ENCODE measurements at places on chromosomes 5 and 9.

DNA sequence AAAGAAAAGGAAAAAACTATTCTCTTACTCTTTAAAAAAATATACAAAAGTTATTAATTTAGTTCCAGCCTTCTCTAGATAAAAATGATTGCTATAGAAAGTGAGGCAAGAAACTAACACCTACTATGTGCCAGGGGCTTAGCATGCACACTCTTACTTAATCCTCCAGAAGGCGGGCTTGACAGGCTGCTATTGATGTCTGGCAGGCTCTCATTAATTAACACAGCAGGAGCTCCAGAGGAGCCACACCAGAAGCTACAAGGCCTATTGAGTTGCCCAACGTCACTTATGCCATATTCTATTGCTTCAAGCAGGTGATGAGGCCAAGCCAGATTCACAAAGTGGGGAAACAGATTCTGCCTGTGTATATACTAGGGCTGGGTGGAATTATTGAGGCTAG is 54.6 kb upstream of the CLINT1 start:
- no peak for DNase-seq

DNA sequence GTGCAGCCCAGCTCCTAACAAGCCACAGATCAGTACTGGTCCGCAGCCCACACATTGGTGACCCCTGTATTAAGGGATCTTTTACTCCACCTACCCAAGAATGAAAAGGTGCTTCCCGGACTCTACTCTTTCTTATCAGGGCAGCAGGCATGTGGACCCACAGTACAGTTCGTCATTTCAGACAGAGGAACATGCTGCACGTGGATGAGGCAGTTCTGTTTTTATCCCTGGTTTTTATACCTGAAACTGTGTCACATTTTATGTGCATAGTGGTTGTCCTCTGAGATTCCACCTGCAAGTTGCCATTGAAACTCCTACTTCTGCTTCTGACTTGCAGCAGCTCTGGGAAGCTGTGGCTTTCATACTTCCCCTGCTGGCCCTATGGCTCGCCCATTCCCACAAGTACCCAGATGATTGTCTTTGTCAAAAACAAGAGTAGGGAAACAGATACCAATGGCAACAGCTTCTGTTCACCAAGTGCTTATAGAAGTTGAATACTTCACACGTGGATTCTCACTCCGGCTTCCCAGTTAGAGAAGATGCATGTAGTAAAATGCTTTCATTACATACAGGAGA is 208.0 kb downstream of the TRIO start:
- DNase-seq, result no peak

DNA sequence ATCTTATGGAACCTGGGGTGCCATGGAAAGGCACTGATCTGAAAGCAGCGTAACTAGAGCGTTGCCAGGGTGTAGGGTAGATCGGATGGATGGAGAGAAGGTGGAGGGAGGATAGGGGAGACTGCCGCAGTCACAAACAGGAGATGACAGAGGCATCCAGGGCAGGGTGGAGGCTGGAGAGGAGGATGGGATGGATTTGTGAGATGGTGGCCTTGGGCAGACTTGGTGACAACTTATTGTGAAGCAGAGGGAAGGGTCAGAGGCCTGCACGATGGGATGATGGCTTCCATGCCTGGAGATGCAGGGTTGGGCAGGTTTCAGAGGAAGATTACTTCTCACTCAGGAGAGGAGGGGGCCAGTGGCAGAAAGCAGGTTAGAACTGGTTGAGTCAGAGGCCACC is 2.4 kb downstream of the GLIPR2 start:
- no peak for DNase-seq

DNA sequence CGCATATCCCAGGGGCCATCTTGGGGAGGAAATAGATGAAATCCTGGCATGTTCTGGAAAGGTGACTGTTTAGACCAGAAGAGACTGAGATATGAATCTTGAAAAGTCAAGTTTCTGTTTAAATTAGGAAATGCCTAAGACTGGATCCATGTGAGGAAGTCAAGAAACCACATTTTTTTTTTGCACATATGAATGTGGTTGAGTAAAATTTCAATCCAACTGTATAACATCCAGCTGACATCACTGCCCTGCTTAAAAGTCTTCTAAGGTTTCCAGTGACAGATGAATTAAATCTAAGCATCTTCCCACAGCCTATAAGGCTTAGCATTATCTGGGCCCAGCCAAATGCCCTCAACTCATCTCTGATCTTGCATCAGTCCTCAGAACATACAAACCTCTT is 47.7 kb upstream of the TCERG1 start:
- no peak for DNase-seq

DNA sequence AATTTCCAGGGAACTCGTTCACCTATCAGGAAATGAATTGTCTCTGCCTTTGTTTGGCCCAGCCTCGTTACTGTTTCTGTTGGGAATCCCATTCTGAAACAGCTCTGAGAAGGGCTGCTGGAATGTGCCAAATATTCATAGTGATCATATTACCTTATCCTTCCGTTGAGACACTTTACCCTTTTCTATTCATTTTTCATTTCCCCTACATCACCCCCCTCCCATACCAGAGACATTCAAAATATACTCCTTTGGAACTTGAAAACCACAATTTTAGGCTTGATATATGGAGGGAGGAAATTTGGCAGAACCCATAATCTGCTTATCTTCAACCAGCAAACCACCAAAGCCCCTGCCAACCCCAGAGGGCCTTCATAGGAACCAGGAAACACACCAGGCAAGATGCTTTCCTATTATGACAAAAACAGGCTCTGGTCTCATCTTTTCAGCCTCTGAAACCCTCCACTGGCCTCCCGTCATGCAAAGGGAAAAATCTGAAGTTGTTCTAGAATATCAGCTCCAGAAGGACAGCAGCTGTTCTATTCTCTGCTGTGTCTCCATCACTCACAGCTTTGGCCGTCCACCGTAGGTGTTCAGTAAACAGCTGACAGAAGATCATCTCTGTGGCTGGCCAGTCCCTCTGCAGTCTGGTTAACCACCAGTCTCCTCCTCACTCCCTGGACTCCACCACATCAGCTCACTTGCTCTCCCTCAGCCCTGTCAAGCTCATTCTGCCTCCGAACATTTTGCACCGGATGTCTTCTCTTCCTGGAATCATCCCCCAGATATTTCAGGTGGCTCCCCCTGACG is 217.2 kb upstream of the WWC1 start:
- no peak for DNase-seq

DNA sequence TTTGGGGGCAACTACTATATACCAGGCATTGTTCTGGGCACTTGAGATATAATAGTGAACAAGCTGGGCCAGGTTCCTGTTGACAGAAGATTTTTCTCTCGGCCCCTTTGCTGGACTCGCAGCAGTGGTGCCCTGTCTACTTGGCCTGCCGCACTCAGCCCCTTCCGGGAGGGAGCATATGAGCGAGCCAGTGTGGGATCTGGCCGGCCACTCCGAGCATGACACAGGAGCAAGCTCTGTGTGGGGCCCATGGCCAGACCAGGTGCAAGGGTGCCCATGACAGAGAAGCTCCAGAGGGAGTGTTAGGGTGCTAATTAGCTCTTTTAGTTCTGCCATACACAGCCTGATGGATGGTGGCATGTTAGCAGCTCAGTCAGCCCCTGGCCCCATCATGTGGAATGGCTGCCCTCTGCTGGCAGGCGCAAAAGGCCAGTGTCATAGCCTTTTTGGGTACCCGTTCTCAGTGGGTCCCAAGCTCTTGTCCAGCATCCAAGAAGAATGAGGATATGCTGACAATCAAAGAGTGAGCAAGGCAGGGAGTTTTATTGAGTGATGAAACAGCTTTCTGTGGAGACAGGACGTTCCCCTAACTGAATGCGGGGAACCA is 9.3 kb upstream of the KIF4B start:
- no peak for DNase-seq

- DNase-seq, result no peak
These were observed 97.8 kb upstream of the HAND1 start for GRCh38 chr5:154575546-154576428.

- no peak for DNase-seq
These were observed 71.7 kb downstream of the ZNF462 start for GRCh38 chr9:106934442-106935238.

- no peak for DNase-seq
These were observed 17.1 kb downstream of the SCAI start for GRCh38 chr9:125126019-125126746.

DNA sequence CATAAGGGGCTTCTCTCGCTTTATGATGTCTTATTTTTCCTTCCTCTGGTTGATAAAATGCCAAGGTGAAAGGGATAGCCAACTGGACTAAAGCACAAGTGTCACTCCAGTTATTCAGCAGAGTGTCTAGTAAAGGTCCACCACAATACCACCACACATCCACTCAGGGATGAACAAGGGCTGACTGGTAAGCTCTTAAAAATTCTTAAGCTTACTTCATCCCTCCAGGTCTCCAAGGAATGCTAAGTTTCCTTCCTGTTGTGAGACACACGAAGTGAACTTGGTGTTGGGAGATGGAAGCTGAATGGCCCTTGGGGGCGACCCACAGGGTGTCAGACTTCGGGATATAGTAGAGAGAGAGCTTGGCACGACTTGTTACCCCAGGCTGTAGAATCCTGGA is 3.2 kb upstream of the HMGCS1 start:
- no peak for DNase-seq

DNA sequence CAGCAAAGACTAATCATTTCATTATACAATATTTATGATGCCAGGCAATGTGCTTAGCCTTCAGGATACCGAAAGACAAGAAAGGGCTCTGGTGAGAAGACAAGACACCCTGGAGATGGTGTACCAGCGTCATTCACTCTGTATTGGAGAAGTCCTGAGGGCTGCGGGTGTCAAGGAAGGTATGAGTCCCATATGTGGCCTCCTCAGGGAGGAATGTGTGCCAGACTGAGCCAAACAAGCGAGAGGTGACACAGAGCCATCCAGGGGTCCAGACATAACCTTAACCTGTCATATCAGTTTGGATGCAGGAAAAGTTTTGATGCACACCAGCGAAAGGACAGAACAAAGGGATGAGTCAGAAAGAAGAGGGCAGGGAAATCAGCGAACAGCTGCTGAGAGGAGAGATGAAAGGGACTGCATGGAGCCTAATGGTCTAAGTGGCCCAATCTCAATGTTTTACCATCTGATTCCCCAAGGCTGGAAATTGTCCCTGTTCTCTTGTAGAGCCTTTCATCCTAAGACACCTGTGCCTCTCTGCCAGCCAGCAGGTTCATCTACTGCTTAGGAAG is 38.9 kb downstream of the ADRA1B start:
- no peak for DNase-seq

DNA sequence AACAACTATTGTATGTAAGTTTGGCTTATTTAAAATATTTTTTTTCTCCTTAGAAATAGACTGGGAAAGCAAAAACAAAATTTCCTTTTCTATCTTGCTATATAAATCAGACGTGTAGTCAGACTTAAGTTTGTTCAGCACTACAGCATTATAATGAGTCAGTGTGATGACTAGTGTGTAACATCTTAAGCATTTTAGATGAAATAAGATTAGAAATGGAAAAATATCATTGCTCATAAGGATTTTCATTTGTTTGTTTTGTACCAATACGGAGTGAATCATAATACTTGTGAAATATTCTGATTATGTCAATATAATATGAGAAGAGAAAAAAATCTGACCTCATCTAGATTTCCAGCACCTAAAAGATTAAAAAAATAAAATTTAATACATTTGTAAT is 64.7 kb upstream of the RICTOR start:
- DNase-seq, result no peak

- DNase-seq, result no peak
These were observed 70.2 kb downstream of the KCNT1 start for GRCh38 chr9:135772056-135772646.

DNA sequence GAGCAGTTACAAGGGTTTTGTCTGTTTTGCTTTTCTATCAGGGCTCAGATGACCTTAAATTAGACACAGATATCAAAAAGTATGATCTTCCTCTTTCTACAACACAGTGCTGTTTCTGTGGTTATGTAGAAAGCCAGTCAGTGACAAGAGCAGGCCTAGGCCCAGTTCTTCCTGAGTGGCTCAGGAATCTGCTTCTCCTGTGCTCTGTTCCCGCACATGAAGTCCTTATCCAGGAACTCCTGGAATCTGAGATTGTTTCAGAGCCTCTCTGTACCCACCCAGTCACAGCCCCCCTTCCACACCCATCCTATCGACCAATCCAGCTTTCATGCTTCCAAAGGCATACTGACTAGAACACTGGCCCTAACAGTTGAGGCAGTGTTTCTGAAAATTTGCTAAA is 40.4 kb upstream of the SMU1 start:
- DNase-seq, result no peak

DNA sequence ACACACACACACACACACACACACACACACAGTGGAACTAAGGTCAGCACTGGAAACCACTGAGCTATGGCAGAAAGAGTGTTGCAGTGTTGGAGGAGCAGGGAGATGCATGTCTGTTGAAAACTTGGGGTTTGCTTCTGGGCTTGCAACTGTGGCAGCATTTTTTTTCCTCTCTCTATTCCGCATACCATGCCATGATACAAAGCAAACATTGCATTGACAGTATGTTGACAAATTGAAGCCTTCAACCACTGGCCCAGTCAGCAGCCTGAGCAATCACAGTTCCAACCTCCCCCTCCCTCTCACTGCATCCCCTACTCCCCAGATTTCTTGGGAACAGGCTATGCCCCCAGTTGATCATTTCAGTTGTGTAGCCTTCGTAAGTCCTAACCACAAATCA is 478.1 kb upstream of the WWC1 start:
- DNase-seq, result no peak

DNA sequence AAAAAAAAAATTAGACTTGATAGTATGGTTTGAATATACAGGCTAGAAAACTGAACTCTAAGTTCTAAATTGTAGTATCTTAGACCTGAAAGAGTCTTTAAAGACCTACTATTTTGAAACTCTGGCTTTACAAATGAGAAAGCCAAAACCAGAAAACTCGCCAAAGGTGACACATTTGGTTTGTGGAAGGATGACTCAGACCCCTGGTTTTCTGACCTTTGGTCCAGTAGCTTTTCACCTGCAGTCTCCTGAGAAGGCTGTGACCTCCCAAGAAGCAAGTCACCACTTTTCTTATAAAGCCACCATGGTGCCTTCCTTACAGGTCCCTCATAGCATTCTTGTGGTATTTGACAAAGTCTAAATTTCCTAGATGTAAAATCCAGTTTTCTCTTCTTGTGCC is 102.1 kb upstream of the CEP78 start:
- no peak for DNase-seq

- DNase-seq, result no peak
These were observed 35.4 kb upstream of the RLN1 start for GRCh38 chr9:5375091-5375490.

DNA sequence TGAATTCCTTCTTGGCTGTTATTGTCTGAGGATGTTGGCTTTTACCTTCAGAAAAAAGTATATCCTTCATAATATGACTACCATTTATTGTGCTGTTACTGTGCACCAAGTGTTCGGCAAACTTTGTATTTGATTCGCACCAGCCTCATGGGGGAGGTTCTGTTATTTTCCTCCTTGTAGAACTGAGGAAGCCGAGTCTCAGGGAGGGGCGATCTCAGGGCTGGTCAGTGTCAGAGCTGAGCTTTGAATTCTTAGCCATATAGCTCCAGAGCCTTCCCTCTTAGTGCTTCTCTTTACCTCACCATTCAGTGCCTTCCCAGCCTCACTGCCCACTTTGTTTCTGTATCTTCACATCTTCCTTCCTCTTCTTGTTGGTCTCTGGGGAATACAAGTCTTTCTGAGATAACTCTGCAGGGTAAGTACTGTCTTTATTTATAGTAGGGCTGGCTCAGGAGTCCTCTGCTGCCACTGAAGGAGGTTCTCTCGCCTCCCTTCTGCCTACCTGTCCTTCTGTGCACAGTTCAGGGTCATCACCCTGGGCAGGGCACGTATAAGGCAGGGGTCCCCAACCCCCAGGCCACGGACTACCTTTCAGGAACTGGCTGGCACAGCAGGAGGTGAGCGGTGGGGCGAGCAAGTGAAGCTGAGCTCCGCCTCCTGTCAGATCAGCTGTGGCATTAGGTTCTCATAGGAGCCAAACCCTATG is 48.4 kb downstream of the GALNT10 start:
- no peak for DNase-seq

- DNase-seq, result no peak
These were observed 76.9 kb downstream of the ST8SIA4 start for GRCh38 chr5:100826133-100826532.

Data from NCI-H2227 treated with DMSO at 0.1 percent for 48 hours (cell line).